ENCODE measurements at places on chromosomes 4 and X. TPM values are rescaled to one million over a fixed set of nuclear protein-coding genes. Genes with fewer than 3 reads are reported as not detected.

- DNase-seq = no peak
Measured at GRCh38 chr4:41709844-41710481, 38.6 kb downstream of the PHOX2B start.

DNA sequence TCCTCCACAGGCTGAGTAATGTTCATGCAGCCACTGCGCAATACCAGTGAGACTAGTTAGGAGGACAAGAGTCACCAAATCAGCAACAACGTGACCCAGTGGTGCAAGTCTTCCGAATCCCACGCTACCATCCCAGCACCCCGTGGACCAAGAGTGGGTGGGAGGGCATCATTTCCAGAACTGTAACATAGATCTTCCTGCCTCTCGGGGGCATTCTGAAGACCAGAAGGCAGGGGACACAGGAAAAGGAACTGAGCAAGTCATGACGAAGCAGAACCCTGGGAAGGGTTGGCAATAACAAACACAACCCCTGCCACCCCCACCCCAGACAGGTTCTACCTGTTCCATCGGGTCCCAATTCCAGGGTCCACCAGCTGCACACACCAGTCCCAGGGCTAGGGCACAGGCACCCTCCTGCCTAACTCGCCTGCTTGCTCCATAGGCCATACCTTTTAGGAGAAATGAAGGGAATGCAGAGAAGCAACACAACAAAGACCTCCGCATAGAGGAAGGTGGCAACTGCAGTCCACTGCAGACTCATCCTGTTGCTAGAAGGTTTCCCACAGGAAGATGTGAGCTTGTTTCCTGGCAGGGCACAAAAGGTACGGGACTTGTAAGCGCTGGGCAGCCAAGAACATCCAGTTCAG is 1.4 kb downstream of the BCAP31 start:
- DNase-seq = peak; percentile 36

DNA sequence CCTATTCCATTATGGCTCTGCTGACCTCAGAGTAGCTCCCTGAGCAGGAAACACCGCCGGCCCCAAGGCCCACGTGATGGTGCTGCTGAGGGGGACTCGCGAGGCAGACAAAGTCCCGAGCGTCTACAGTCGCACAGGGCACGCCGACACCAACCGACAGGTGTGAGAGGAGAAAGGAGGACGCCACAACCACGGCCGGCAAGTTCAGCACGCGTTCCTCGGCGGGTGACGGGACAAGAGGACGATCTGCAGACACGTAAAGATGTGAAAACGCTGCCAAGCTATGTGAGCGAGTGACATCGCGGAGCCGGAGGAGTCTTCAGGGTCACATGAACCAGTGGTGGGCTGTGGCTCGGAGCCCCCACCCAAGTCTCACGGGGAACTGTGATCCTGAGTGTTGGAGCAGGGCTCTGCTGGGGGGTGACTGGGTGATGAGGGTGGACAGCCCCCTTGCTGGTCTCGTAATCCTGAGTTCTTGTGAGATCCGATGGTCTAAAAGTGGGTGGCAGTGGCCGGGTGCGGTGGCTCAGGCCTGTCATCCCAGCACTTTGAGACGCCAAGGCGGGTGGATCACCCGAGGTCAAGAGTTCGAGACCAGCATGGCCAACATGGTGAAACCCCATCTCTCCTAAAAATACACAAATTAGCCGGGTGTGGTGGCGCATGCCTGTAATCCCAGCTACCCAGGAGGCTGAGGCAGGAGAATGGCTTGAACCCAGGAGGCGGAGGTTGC is 34.0 kb downstream of the PPP2R3B start:
- DNase-seq = no peak

- DNase-seq = no peak
Measured at GRCh38 chr4:187937557-187937956, 58.0 kb upstream of the ZFP42 start.

- DNase-seq = no peak
Measured at GRCh38 chr4:55967376-55967775, 18.6 kb downstream of the CEP135 start.

GRCh38 chr4:121177246-121178137 is 13.4 kb upstream of the TNIP3 start:
- no peak for DNase-seq

DNA sequence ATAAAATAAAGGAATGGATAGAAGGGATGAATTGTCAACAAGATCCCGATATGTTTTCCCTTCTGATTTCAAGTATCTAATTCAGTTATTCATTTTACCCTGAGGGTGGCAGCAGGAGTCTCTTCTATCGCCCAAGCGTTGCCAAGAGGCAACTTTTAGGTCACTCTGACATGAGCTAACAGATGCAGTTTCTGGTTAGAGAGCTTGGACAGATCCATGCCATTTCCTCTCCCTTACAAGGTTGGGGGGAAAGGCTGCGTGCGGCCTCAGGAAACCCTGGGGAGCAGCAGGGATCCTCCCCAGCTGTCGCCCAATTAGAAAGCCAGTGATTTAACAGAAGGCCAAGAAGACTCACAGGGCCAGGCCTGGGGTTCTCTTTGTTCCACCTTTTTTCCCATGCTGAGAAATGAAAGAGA is 35.3 kb upstream of the WAS start:
- DNase-seq = peak; percentile 21

- no peak for DNase-seq
Measured at GRCh38 chrX:14309431-14309830, 219.9 kb upstream of the GLRA2 start.

GRCh38 chr4:112901962-112902411 is 147.5 kb upstream of the ANK2 start:
- DNase-seq = no peak

GRCh38 chrX:102959471-102959870 is 22.4 kb downstream of the RAB40AL start:
- no peak for DNase-seq

- no peak for DNase-seq
Measured at GRCh38 chr4:188780686-188781085, 641.4 kb downstream of the TRIML1 start.

DNA sequence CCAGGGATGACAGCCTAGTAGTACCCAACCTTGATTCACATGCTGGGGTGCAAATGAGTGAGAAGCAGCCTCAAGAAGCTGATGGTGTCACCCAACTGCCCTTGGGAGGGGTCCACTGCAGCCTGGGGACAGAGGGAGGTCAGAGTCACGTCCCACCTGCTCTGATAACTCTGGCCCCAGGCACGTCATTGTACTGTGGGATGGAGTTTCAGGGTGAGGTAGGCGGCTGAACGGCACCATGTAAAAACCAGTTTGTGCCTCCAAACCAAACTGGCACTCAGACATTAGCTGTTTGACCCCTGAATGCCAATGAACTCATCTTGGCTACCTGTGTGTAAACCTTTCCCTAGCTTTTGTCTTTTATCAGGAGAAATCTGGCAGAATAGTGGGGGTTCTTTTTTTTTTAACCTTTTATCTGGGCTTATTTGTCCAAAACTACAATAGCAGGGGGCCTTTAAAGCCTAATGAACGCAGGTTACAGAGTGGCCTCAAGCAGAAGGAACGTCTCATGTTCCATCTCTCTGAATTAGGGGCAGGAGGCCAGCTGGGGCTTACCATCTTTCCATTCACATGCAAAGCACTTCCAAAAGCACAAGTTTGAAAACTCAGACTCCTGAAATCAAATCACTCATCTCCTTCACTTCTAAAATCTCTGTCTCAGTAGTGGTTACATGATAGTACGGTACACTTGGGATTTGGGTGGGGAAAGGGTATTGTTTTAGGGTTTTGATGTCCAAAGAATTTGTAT is 89.4 kb downstream of the IRF2 start:
- DNase-seq = peak; percentile 52

- DNase-seq = no peak
Measured at GRCh38 chrX:9249051-9249846, 215.3 kb upstream of the FAM9B start.

DNA sequence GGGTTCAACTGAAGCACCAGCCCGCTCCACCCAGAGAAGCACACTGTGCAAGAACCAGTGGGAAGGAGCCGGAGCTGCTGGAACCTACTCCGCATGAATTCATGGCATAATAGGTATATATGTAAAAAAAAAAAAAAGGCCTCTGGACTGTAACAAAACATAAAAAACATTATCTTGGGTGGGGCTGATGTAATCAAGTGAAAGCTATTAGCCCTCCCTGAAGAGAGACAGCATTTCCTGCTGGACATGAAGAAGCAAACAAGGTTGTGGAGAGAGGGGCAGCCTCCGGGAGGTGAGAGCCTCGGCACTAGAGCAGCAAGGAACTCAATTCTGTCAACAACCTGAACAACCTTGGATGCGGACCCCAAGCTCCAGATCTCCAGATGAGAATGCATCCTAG is 50.7 kb downstream of the PLAC1 start:
- no peak for DNase-seq

DNA sequence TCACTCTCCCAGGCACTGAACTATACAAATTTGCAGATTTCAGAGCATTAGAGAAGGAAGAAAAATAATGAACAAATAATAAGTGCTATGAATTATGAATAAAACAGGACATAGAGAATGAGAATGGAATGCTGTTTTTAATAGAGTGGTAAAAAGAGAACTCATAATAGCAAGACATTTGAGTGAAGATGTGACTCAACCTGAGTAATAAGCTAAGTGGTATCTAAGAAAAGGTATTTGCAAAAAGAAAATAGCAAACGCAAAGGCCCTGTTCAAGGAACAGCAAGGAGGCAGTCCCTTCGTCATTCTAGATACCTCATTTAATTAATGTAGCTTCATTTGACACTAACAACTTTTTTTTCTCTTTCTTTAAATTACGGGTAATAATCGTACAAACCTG is 1910.0 kb upstream of the TENM3 start:
- DNase-seq = no peak

DNA sequence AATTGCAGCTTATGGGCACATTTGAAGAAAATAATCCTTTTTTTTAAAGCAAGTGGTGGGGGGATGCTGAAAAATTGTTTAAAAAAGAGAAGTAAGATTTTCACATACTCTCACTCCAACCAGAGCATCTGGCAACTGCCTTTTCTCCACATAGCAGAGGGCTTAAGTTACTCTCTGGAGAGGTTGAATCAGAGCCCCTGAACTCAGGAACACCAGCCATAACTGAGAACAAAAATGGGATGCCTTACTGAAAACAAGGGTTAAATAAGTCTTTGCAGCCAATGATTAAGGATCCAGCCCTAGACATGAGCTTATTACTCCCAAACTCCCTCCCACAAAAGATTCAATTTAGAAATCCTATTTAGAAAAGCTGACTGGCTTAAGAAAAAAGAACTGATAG is 27.5 kb downstream of the CASK start:
- no peak for DNase-seq

- no peak for DNase-seq
Measured at GRCh38 chrX:22012051-22012450, 20.1 kb upstream of the PHEX start.

- DNase-seq = no peak
Measured at GRCh38 chr4:100539706-100540105, 21.9 kb upstream of the EMCN start.

- no peak for DNase-seq
Measured at GRCh38 chr4:66404141-66404540, 733.9 kb upstream of the EPHA5 start.

DNA sequence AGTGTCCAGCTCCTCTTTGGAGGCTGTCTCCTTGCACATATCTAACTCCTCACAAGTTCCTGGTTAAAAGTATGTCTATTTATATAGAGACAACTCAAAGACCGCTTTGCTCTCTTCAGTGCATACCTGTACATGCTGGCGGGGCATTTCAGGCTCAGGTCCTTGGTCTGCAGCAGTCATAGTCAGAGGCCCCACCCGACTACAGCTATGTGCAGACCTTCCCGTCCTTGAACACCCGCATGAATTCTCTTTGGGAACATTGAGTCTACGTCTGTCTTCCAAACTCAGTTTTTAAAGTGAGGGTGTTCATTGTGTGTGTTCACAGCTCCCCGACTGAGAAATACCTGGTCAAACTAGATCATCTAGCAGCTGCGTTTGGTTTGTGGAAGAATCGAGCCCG is 4.2 kb downstream of the BCOR start:
- DNase-seq = no peak

GRCh38 chr4:67522230-67522629 is 23.1 kb downstream of the CENPC start:
- no peak for DNase-seq

FTSJ1 gene
- polyA plus RNA-seq = 13.4 TPM

SLC2A9 gene
- 13.0 TPM for polyA plus RNA-seq

BEX5 gene
- polyA plus RNA-seq = 4.1 TPM

HS6ST2 gene
- 0.12 TPM for polyA plus RNA-seq

MRPS18C gene
- polyA plus RNA-seq = 29.5 TPM

PCYT1B gene
- 0.63 TPM for polyA plus RNA-seq

PPEF1 gene
- polyA plus RNA-seq = not detected

HDAC6 gene
- polyA plus RNA-seq = 110 TPM

All from small intestine (tissue), 16 donors.